Trophoblast cell (in vitro differentiated cells and primary cell): ENCODE measurements at places on chromosomes 6 and 20.

DNA sequence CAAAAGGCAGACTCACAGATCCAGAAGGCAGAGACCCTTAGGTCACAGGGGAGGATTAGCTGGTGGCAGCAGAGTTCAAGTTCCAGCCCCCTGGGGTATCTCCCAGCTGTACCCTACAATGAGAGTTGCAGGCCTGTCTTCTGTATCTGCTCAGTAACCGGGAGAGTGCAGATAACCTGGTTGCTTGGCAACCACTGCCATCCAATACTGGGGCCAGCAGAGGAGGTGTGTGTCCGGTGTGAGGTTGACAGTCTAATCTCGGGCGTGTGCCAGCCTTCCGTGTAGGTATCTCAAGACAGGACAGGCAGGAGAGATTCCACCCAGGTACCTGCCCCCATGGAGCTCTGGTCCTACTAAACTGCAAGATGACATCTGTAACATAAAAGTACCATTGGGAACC, 56.6 kb upstream of the TBC1D7 start:
- no peak overlapping the region for H3K4me3 ChIP-seq
- DNase-seq, result no peak
- no peak overlapping the region for H3K27ac ChIP-seq
- no peaks in the 10 kb centered on the region for H3K36me3 ChIP-seq
- no peaks in the 10 kb centered on the region for H3K27me3 ChIP-seq
- H3K4me1 ChIP-seq, result no peaks in the 10 kb centered on the region

DNA sequence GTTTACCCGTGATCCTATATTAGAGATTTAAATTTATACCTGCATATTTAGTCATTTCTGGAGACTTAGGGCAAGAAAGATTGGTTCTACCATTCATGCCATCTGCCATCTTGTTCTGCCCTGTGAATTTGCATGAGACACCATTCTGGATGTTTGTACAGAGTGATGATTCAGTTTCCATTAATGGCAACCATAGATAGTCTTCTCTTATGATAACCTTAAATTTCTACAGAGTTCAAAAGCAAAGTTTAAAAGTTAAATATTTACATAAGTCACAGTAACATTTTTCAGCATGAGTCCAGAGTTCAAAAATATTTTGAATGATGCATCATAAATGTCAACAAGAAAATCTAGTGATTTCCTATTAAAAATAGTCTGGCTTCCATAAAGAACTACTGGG, 23.2 kb downstream of the PLCB1 start:
- H3K36me3 ChIP-seq, result no peaks in the 10 kb centered on the region
- H3K27me3 ChIP-seq, result no peaks in the 10 kb centered on the region
- DNase-seq, result no peak
- no peak overlapping the region for H3K27ac ChIP-seq
- H3K4me3 ChIP-seq, result no peak overlapping the region
- H3K4me1 ChIP-seq, result no peaks in the 10 kb centered on the region

GRCh38 chr6:4125933-4126864, 9.2 kb downstream of the ECI2 start:
- H3K4me1 ChIP-seq, result peaks cover 4% of the 10 kb centered on the region
- H3K27ac ChIP-seq, result peak overlapping the region; percentile 7
- no peaks in the 10 kb centered on the region for H3K27me3 ChIP-seq
- DNase-seq, result peak; percentile 69
- H3K4me3 ChIP-seq, result no peak overlapping the region
- H3K36me3 ChIP-seq, result peaks cover 4% of the 10 kb centered on the region

DNA sequence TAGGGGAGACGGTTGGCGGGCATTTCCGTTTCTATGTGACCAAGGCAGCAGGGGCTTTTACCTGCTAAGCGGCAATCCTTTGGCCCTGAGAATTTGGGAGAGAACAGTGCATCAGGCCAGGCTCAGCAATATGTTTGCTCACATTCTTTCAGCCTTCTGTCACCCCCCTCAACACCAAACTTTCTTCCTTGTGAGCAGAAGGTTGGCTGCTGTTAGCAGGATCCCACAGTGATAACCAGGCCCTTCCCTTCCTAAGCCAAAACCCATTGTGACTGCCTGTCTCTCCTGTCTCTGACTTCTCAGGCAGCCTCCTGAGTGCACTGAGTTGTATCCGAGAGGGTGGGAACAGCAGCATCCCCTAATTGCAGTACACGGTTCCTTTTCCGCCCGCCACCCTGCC, 43.7 kb downstream of the STK35 start:
- H3K4me3 ChIP-seq, result no peak overlapping the region
- no peak for DNase-seq
- peaks cover 15% of the 10 kb centered on the region for H3K36me3 ChIP-seq
- no peaks in the 10 kb centered on the region for H3K27me3 ChIP-seq
